NCI-H1105 treated with DMSO at 0.1 percent for 48 hours (cell line): ENCODE measurements at places on chromosomes 16 and 17.
A peak's percentile ranks its signal among the peaks of the same experiment; 100 is the strongest.

DNA sequence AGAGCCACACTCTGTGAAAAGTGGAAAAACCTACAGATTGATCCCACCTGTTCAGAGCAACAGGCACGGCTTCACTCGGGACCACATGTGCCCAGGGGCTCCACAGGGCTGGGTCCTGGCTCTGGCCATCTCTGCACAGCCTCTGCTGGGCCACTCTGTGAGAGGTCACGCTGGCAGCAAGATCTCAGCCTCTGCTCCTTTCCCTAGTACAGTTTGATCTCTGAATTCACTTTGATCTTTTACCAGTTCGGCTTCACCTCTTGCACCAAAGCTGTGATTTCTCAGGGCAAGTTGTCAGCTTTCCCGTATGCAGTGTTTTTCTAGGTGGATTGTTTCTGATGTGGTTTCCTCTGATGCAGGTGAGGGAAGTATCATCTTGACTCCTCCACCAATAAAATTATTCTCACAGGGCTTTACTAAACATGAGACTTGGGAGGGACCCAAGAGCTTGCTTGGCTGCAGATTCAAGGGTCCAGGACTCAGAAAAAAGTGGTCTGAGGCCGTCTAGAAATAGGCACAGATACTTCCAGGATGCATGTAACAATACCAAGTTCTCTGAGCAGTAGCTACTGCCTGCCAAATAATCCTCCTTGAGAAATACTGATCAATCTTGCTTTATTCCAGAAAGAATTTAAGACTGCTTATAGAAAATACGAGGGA, 24.0 kb upstream of the ALDH3A1 start:
- no peak for DNase-seq

GRCh38 chr17:44387804-44388203, 1.6 kb downstream of the ITGA2B start:
- DNase-seq = no peak

DNA sequence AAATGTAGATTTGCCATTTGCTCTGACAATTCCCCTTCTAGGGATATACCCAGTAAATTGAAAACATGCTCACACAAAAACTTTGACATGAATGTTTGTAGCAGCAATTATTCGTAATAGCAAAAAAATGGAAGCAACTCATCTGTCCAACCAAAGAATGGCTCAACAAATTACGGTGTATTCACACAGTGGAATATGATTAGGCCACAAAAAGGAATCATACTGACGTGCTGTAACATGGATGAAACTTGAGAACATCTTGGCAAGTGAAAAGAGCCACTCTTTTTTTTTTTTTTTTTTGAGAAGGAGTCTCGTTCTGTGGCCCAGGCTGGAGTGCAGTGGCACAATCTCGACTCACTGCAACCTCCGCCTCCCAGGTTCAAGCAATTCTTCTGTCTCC, 24.1 kb upstream of the SPNS3 start:
- no peak for DNase-seq

DNA sequence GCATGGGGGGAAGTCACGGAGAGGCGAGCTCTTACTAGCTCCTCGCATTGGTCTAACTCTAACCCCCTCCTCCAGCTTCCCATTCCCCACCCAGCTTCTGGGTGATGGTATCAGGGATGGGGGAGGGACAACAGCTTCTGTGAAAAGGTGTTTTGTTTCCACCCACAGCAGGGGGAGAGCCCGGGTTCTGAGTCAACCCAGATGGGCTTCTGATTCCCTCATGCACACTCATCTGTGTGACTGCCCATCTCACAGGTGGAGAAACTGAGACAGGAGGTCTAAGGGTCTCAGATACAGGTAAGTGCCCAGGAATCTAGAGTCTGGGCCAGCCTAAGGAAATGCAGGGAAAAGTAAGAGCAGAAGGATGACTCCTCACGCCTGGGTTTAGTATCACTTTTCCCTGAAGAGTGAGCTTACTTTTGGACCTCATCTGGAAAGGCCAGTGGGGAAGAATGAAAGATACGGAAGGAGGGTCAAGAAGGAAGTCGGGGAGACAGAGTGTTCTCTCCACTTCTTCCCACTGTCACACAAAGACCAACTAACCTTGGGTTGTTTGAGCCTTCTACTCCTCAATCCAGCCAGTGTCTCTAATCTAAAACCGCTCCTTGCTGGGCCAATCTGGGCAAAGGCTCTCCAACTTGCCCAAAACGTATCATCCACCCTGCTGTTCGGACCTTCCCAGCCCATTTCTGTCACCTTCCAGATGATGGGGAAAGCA, 3.1 kb upstream of the TLCD2 start:
- DNase-seq = no peak

- no peak for DNase-seq
Measured at GRCh38 chr17:50861822-50862528, 4.2 kb downstream of the TOB1 start.

DNA sequence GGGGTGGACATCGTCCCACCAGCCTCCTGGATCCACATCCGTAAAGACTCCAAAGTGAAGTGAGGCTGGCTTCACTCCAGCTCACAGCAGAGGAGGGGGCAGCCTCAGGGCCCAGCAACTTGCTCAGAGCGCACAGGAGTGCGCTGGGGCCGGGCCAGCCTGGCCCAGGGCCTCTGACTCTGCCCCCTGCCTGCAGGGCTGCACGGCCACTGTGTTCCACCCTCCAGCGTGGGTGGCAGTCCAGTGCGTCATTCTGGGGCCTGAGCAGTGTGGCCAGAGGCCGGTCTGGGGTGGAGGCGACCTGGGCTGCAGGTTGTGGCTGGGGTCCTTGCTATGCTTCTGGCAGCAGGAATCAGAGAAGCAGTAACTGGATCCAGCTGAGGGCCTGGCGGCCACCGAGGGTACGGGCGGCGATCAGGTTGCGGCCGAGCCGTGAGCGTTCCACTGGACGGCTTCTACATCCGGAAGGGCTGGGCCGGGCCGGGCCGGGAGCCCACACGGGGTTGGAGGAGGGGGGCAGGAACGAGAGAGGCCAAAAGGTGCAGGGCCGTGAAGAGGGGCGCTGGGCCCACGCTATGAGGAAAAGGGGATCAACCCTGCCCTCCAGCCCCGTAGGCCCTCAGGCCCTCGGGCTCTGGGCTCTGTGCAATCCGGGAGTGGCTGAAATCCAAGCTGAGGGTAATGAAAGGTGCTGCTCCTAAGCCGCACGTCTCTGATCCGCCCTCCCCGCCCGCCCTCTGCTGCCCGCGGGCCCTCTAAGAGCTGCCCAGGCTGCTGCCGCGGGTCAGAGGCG, at the start of gene FSCN2:
TSS of gene FSCN2 (plus strand) at position 787 of the 793 bp plus-strand sequence. CDS start 155 bp downstream, outside the sequence.
- no peak for DNase-seq

- DNase-seq = no peak
Measured at GRCh38 chr16:79282806-79283205, 317.7 kb downstream of the MAF start.

GRCh38 chr17:65931246-65932149, 260.4 kb downstream of the CEP112 start:
- no peak for DNase-seq

DNA sequence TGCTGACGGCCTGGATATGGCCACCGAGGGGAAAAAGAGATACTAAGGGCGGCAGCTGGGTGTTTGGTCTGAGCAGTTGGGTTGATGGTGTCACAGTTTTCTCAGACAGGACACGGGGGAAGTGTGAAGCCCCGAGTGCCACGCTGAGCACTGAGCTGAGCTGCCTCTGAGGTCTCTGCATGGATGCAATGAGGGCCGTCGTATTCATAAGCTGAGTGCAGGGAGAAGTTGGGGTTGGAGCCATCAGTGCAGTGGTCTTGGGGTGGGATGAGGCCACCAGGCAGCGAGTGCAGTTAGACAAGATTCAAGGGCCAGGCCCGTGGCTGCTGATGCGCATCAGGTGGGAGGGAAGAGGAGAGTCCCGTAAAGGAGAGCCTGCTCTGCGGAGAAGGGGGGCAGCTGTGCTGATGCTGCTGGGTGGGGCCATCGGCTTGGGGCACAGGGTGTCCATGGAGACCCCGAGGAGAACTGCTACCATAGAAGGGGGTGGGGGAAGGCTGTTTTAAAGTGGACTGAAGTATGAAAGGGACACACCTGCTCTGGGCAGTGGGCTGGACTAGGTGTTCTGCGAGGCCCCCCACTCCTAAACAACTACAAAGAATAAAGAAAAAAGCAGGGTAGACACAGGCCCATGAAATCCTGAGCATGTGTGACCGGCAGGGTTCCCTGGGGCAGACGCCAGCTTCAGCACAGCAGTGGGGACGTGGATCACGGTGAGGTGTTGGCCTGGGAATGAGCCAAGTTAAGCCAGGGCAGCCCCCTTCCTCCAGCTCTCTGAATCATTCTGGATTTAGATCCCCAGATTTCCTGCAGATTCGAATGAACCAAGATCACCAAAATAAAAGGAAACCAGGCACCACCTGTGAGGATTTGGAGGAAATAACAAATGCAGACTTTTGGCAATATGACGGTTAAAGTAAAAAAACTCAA, 19.7 kb downstream of the IL34 start:
- DNase-seq = no peak

DNA sequence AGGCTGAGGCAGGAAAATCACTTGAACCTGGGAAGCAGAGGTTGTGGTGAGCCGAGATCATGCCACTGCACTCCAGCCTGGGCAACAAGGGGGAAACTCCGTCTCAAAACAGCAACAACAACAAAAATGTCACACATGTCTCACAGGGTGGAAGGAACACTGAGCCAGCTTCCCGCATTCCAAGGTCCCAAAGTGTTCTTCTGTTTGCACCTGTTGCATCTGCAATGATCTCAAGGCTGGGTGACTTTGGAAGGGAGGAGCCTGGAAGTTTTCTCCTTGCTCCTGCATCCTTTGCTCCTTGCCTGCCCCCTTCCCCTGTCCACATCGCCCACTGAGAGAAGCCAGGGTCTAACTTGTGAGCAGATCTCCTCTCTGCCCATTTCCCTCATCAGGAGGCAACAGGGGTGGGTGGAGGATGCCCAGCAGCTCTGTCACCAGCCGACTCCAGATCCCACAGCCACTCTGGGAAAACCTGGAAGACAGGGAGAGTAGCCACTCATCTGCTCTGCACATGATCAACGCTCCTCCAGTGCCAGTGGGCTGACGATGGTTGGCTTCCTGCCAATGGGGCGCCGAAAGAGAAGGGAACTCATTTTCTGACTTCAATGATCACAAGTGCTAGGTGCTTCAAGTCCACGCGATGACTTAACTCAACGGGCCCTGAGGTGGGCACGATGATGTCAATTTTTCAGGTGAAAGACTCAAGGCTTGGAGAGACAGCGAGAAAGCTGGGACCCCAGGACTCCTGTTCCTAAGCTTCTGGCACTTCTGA, 12.6 kb downstream of the CHST6 start:
- DNase-seq = peak; percentile 26

DNA sequence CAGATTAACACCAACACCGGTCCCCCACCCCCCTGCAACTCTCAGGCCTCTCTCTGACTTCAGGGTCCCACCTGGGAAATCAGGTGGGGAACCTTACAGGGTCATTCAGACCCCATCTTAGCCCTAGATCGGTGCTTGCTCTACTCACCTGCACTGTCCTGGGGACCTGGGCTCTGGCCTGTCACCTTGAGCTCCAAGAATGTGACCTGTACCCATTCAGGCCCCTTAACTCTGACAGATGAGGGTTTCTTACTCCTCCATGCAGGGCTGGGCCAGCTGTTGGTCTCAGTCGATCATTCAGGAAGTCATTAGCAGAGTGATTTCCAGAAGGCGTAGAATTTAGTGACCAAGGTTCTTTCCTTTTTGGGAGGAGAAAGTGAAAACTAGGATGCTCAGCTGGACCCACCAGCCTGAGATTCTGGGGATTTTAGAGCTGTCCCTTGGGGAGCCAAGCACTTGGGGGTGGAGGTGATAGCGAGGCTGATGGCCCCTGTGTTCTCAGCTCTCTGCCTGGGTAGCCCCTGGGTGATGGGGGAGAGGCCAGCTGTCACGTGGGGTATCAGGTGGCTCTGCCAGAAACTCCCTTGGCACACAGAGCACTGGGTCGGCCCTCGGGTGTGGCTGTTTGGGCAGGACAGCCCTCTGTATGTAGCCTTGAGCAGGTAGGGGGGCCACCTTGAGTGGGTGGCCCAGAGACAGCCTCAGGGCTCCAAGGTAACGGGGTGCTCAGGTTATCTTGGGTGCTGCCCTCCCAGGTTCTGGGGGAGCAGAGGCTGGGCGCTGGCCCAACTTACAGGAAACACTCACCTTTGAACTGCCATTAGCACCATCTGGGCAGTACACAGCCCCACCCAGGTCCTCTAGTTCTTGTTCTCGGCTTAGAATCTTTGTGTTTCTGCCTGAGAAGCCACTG, 724 bp downstream of the MVP start:
- no peak for DNase-seq

DNA sequence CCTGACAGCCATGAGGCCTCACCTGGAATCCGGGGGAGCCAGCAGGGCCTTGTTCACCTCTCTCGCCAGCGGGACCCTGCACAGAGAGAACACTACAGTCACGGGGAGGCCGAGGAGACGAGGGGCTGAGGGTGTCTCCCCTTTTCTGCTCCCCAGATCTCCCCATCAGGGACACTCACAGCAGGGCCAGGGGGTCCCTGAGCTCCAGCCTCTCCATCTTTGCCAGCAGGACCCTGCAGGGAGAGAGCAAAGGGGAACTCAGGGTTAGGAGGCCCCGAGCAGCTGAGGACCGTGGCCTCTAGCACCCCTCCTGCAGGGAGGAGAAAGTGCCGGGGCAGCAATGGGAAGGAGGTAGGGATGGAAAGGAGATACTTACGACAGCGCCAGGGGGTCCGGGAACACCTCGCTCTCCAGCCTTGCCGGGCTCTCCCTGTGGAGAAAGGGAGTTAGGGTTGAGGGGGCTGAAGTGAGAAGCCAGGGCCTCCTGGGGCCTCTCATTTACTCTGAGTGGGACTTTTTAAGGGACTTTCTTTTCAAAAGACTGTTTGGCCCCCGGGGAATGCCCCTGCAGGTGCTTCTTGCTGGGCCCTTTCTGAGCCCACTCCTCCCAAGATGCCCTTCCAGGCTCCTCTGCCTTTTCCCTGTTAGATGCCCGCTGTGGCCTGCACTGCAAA, 8.7 kb downstream of the COL1A1 start:
- no peak for DNase-seq

DNA sequence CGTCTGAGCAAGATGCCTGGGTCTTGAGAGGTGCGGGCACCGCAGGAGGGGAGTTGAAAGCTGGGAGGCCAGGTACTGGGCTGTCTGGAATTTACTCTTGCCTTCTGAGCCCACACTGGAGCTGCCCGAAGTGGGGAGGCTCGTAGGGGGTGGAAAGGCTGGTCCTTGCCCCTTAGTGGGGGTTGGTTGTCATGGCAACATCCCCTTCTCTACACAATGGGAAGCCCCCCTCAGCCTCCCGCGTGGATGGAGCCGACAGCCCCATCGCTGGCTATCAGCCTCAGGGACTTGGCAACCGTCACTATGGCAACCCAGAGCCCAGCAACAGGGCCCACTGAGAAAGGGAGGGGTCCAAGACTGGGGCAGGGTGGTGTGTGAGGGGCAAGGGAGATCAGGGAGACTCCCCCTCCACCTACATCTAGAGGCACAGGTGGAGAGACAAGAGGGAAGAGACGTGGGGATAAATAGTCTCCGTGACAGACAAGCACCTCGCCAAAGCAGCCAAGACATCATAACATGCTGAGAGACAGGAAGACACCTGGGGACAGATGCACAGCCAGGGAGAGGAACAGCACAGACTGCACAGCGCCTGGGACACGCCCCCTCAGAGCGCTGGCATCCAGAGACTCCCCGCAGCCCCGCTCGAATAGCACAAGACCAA, 5.3 kb upstream of the DNAH2 start:
- DNase-seq = peak; percentile 61
